SK-MEL-5 (cell line): ENCODE measurements at places on chromosomes 2 and 18.

- no peak for DNase-seq
Observed at GRCh38 chr2:46411245-46411641, 68.1 kb upstream of the TMEM247 start.

GRCh38 chr2:15674637-15675455, 83.2 kb downstream of the DDX1 start:
- DNase-seq: no peak

GRCh38 chr18:63514326-63514725, 27.8 kb upstream of the SERPINB12 start:
- DNase-seq: no peak

GRCh38 chr2:226763320-226763719, 36.3 kb downstream of the IRS1 start:
- no peak for DNase-seq

- DNase-seq: no peak
Observed at GRCh38 chr2:32838949-32839348, 107.8 kb upstream of the LTBP1 start.

DNA sequence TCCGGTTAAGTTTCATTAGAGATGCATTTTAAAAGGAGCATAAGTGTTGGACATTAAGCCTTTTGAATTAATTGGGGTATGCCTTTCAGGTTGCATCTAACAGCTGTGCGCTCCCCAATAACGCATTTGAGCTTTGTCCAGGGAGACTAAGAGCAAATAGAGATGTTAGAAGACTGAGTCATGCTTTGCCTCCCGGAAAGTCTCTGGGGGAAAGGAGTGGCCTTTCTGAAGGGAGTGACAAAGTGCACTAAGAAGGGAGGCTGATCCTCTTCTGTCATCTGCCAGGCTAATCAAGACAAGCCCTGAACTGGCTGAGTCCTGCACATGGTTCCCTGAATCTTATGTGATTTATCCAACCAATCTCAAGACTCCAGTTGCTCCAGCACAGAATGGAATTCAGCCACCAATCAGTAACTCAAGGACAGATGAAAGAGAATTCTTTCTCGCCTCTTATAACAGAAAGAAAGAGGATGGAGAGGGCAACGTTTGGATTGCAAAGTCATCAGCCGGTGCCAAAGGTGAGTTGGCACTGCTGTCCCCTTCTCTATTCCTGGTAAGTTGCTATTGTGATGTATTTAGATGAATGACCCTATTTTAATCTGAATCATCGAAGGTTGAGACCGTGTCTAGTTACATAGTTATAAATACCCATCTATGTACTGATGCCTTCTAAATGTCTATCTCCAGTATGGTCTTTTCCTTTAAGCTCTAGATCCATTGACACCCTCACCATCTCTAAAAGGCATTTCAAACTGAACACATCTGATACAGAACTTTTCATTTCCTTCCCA, 12.1 kb downstream of the TTL start:
- DNase-seq: peak; percentile 26

GRCh38 chr2:169193618-169194017, 124.3 kb downstream of the DHRS9 start:
- peak; percentile 26 for DNase-seq

DNA sequence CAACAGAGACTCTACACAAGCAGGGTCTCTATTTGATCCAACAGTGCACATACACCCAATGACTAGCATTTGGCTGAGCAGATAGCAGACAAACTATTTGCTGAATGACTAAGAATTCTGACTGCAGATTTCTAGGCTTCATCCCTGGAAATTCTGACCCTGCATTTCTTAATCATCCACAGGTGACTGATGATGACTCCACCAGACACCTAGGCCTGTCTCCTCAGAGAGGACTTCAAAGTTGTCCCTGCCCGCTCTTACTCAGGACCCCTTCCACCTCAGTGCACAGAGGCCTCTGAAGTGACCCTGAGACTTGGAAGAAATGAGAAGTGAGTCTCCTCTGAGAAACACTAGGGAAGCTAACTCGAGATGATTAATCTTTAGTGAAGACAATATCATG, 51.3 kb downstream of the SEPTIN10 start:
- no peak for DNase-seq

DNA sequence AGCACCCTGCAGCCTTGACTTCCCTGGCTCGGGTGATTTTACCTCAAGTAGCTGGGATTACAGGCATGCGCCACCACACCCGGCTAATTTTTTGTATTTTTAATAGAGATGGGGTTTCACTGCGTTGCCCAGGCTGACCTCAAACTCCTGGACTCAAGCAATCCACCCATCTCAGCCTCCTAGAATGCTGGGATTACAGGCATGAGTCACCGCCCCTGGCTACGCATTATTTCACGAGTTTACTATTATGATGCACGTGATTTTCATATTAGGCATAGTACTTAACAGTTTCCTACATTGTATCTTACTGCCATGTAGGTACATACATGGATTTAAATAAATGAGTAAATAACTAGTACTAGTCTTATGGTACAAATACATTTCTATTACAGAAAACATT, 4.4 kb downstream of the DYNC2LI1 start:
- peak; percentile 48 for DNase-seq
